ENCODE measurements at places on chromosomes 3 and 15.

DNA sequence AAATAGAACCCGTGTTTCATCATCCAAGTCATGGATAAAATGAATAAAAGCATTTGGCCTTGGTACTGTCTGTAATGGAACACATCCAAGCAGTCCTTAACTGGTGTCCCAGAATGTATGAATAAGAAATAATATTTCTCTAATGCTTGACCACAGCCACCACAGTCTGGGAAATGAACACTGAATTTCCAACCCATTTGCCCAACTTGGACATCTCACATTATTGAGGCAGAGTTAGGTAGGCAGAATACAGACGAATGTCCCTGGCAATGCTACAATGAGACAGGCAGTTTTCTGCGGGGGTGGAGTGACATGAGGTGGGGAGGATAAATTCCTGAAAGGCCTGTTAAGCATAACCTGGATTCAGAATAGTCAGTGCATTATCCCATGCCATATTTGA is 245.7 kb downstream of the ZIC1 start:
- DNase-seq = no peak

- peak; percentile 16 for DNase-seq
These were observed 475 bp downstream of the EIF4E3 start for GRCh38 chr3:71724584-71725270.

DNA sequence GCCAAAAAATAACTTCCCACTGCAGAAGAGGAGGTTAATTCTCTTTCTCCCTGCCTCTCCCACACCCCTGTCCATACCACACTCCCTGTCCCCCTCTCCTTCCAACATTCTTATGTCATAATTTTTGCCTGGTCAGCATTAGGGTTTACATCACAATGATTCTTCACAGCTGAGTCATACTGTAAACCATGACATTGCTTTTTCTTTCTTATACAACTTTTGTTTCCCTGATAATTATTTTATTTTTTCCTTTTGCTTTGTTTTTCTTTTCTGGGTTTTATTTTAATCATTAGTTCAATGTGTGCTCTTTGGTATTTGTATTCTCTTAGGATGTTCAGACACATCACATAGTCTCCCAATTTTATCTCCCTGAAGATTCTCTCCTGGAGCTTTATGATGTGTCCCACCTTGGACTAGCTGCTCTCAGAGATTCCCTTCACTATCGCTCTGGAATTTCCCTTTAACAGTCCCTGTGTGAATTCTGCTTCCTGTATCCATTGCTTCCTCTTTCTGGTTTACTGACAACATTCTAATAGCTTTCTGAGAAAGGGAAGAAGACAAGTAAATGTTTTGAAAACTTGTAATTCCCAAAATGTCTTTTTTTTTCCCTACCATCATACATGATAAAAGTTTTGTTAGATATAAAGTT is 70.7 kb downstream of the SOX2 start:
- no peak for DNase-seq

GRCh38 chr3:23944007-23944783 is 891 bp upstream of the NR1D2 start:
- DNase-seq = no peak

GRCh38 chr15:40325700-40326099 is 2.2 kb downstream of the INAFM2 start:
- no peak for DNase-seq

DNA sequence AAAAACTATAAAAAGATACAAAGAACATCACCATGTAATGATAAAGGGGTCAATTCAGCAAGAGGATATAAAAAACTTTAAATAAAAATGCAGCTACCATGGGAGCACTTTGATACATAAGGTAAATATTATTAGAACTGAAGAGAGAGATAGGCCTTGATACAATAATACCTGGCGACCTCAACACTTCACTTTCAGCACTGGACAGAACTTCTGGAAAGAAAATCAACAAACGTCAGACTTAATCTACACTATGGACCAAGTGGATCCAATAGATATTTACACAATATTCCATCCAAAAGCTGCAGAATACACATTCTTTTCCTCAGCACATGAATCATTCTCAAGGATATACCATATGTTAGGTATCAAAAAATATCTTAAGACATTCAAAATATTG is 42.0 kb downstream of the WDR49 start:
- no peak for DNase-seq

DNA sequence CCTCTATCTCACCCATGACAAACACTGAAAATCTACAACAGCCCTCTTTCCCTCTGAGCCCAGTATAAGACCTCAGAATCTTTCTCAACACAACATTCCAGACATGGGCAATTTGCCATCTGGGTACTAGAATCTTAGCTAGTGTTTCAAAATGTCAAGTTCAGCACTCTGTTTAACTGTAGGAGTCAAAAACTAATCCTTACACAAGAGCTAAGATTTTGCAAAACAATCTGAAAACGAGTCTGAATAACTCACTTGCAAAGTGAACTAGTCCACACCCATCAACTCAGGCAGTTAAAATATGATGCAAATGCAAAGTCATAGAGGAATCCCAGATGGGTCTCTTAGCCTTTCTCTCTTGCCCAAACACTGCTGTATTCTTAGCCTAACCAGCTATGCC is 67.8 kb downstream of the GPR176 start:
- DNase-seq = no peak

DNA sequence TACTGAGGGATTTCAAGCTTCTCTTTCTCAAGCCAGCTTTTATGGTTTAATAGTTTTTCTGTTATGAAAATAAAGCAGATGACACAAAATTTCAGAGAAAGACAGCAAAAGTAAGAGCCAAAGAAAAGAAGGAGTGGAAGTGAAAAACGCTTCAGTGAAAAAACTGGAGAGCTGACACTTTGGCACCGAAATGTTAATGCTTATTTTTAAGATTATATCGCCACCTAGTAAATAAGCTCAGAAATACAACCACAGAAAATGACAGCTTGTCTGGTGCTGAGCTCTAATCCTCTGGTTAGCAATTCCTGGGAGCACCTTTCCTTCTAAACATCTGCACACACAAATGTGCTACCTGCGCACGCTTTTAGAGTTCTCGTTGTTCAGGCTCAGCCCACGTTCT is 101.6 kb downstream of the ZPLD1 start:
- DNase-seq = no peak

DNA sequence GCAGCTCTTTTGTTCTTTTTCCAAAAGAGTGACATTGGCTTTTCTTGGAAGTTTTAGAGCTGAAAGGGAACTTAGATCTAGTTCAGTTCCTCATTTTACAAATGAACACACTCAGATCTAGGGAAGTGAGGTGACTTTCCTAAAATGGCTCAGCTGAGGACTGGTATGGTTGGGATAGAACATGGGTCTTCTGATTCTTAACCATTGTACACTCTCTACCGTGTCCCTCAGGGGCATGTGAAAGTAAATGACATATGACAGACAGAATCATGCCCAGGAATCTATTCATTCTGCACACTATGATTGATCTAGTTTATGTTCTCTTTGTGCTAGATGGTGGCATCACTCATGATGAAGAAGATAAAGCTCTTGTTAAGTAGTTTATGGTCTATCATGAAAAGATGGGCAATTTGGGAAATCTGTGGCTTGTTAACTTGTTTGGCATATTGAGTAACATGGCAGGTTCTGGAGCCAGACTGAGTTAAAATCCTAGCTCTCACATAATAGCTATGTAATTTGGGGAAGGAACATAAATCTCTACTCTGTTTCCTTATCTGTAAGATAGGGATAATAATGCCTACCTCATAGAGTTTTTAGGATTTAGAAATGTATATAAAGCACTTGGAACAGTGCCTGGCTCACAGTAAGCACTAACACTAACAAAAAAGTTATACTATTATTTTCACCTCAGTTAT is 30.9 kb downstream of the UBE2E1 start:
- DNase-seq = no peak

- DNase-seq = peak; percentile 12
These were observed 9.2 kb upstream of the SEMA4B start for GRCh38 chr15:90191794-90192509.

GRCh38 chr3:45499529-45499928 is 95.0 kb upstream of the LIMD1 start:
- DNase-seq = no peak

- DNase-seq = no peak
These were observed 66.6 kb upstream of the LARS2 start for GRCh38 chr3:45321607-45322391.

GRCh38 chr15:90545095-90545494 is 15.4 kb downstream of the CRTC3 start:
- DNase-seq = no peak

GRCh38 chr3:155995525-155996370 is 124.6 kb upstream of the KCNAB1 start:
- DNase-seq = no peak

GRCh38 chr3:102255736-102256135 is 179.1 kb upstream of the ZPLD1 start:
- DNase-seq = no peak

DNA sequence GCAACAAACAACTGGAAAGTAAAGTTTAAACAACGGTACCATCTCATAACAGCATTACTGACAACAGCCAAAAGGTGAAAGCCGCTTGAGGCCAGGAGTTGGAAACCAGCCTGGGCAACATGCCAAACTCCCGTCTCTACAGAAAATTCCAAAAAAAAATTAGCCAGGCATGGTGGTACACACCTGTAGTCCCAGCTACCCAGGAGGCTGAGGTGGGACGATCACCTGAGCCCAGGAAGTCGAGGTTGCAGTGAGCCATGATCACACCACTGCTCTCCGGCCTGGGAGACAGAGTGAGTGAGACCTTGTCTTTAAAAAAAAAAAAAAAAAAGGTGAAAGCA is 4.4 kb downstream of the TNK2 start:
- DNase-seq = no peak

GRCh38 chr15:71588746-71589145 is 221.6 kb upstream of the NR2E3 start:
- no peak for DNase-seq

GRCh38 chr3:46987319-46987742 is 7.9 kb downstream of the NBEAL2 start:
- no peak for DNase-seq

DNA sequence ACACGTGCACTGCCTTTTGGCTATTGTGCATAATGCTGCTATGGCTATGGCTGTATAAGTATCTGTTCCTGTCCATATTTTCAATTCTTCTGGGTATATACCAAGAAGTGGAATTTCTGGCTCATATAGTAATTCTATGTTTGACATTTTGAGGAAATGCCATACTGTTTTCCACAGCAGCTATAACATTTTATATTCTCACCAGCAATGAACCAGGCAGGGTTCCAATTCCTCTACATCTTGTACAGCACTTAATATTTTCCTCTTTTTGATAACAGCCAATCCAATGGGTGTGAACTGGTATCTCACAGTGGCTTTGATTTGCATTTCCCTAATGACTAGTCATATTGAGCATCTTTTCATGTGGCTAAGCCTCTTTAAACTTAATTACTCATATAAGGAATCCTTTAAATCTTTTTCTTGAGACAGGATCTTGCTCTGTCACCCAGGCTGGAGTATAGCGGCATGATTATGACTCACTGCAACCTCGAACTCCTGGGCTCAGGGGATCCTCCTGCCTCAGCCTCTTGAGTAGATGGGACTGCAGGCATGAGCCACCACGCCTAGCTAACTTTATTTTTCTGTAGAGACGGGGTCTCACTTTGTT is 38.1 kb upstream of the IGDCC4 start:
- DNase-seq = no peak

GRCh38 chr3:195039180-195039843 is 231.6 kb downstream of the XXYLT1 start:
- no peak for DNase-seq

DNA sequence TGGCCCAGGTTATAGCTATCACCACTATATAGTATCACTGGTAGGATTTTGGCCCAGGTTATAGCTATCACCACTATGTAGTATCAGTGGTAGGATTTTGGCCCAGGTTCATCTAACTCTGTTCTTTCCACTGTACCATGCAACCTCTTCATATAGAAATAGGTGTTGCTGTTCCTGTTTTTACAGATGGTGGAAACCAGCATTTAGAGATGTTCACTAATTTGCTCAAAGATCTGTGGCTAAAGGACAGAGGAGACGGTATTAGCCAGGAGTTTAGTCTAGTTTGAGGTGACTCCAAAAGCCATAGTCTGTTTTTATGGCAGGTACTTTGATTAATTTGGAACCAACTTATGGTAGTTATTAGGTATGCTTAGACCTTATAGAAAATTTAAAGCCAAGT is 3.1 kb downstream of the LRCH3 start:
- DNase-seq = no peak

- no peak for DNase-seq
These were observed 11.9 kb upstream of the PLA2G4D start for GRCh38 chr15:42106288-42106687.

- no peak for DNase-seq
These were observed 7.5 kb upstream of the FAN1 start for GRCh38 chr15:30896211-30896606.

DNA sequence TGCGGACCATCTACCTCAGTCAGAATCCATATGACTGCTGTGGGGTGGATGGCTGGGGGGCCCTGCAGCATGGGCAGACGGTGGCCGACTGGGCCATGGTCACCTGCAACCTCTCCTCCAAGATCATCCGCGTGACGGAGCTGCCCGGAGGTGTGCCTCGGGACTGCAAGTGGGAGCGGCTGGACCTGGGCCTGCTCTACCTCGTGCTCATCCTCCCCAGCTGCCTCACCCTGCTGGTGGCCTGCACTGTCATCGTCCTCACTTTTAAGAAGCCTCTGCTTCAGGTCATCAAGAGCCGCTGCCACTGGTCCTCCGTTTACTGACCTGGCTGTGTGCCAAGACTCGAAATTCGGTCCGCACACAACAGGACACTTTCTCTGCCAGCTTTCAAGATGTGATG is 21.9 kb downstream of the NRROS start:
- no peak for DNase-seq

GRCh38 chr15:84765675-84766074 is 17.3 kb downstream of the ZNF592 start:
- no peak for DNase-seq

Measured in activated CD4-positive, alpha-beta T cell treated with anti-CD3 and anti-CD28 coated beads for 1 hour (primary cell).